ENCODE measurements at places on chromosomes 12 and 14. TPM values are rescaled to one million over a fixed set of nuclear protein-coding genes. Genes with fewer than 3 reads are reported as not detected.

DNA sequence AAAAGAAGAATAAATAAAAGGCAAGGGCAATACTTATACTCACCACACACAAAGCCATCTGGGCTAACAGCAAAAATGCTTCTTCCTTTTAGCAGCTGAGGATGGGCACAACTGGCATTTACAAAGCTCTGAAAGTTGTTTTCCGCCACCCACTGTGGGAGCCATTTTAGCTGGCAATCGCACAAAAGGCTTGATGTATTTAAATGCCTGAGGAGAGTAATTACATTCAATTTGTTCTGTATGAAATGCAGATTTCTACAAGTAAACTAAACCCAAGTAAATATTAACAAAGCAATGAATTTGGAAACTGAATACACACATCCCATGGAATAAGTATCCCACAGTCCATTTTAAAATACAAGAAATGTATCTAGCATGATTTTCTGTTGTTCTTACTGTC lies 37.5 kb downstream of the LRIG3 start:
- no peaks in the 10 kb centered on the region for H3K27me3 ChIP-seq
- H3K36me3 ChIP-seq: peaks cover 46% of the 10 kb centered on the region
- H3K27ac ChIP-seq: no peak overlapping the region
- no peaks in the 10 kb centered on the region for H3K4me1 ChIP-seq
- no peak for DNase-seq

DNA sequence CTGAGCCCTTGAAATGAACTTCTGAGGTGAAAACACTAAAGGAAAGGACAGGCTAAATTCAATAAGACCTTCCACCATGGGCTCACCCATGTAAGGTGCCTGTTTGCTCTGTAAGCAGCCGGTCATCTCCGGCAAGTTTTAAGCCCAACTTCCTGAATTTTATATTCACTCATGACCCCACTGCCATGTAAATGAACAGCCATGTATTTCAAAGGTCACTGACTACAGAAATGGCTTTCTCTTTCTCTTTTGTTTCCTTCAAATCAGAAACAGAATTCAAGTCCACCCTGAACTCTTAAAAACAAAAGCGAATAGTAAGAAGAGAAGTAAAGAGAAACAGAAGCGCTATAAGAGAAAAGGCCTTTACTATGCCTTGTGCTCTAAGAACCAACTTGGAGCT lies 61.7 kb upstream of the OVCH1 start:
- DNase-seq: no peak
- no peak overlapping the region for H3K4me3 ChIP-seq
- H3K27ac ChIP-seq: no peak overlapping the region
- no peaks in the 10 kb centered on the region for H3K4me1 ChIP-seq
- no peaks in the 10 kb centered on the region for H3K27me3 ChIP-seq
- no peaks in the 10 kb centered on the region for H3K36me3 ChIP-seq

DNA sequence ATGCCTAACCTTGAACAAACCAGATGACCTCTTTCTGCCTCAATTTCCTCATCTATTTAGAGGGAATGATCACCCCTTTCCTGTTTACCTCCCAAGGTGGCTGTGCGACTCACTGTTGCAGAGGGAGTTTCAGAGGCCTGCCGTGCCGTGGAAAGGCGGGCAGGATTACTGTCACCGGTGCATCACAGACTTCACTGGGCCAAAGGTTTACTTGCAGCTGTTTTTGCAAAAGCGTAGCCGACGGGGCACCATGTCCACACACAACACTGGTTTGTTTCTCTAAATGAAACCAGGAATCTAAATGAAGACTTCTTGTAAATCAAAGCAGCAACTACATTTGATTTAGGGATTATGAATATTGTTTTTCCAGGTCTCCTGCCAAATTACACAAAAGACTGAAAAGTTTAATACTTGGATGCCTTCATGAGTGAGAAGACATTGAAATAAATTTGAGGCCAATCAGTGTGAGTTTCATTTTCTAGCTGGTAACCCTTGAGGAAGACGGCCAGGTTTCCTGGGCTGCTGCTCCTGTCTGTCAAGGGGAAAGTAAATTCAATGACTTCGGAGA lies 696.1 kb upstream of the TMEM132C start:
- H3K4me1 ChIP-seq: peaks cover 22% of the 10 kb centered on the region
- no peaks in the 10 kb centered on the region for H3K36me3 ChIP-seq
- DNase-seq: no peak
- no peak overlapping the region for H3K27ac ChIP-seq
- peaks cover 10% of the 10 kb centered on the region for H3K27me3 ChIP-seq

The TBX5 gene
- total RNA-seq: 18.0 TPM

The ESR2 gene
- total RNA-seq: not detected

The ANKRD33 gene
- total RNA-seq: not detected

The TAS2R30 gene
- 0.30 TPM for total RNA-seq
